ENCODE measurements at places on chromosomes 12 and 14. TPM values are rescaled to one million over a fixed set of nuclear protein-coding genes. Genes with fewer than 3 reads are reported as not detected.

GPX2 gene
- 0.62 TPM for polyA plus RNA-seq

- peak; percentile 48 for DNase-seq
Observed at GRCh38 chr14:100904307-100905087, 975 bp upstream of the RTL1 start.

CLEC7A gene
- polyA plus RNA-seq: 3.3 TPM

DNA sequence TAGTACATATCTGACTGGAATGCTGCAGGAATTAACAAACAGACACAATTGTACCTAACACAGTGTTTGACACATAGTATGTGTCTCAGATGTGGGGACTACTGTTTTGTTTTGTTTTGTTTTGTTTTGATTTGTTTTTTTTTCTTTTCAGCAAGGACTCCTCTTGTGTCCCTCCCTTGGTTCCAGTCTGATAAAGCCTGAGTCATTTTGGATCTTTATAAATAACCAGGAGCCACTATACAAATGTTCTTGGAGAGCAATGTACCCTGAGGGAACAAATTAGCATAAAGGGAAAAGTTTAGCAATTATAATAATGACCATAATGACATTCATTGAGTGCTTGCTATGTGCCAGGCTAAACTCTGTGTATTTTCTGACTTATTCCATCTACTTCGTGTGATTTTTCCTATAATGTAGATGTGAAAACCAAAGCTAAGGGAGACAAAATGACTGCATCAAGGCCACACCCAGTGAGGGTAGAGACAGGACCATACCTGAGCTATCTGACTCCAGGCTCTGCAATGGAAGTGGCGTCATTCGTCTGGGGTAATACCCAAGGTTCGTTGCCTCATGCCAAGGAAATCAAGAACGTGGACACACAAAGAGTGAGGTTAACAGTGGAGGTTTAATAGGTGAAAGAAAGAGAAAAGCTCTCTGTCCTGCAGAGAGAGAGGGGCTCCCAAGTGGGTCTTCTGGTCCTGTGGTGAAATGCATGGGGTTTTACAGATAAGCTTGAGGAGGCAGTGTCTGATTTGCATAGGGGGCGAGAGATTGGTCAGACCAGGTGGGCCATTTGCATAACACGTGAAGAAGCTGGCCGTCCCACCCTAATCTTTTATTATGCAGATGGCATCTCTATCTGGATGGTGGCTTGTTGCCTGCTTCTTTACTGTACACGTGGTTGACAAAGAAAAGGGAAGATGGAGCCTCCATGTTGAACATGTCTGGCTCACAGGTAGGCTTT, 285.5 kb upstream of the SFSWAP start:
- no peak for DNase-seq

DNA sequence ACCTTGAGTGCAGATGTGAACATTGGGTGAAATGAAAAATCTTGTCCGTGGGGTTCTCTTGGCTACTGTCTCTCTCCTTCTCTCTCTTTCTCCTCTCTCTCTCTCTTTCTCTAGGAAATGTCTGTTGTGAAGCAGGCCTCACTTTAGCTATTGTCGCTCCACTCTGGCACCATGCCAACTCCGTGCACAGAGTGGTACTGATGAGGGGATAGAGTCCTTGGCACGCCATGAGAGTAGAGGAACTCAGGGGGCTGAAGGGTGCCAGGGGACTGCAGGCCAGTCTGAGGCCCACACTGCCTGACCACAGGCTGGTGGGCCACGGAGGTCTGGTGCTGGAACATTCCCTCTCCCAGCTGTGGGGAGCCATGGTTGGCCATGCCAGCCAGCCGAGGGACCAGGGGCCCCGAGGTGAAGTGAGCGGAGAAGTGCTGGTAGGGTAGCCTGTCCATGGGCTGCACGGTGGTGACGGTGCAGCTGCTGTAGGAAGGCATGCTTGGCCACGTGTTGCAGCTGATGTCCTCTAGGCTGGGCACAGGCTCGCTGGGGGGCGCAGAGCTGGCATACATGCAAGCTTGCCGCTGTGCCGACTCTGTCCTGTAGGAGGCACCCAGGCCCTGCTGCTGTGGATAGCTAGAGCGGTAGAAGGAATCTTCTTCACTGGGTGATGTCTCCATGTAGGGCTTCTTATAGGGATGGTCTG, 50.4 kb downstream of the TBX5 start:
- DNase-seq: no peak

NGB gene
- not detected for polyA plus RNA-seq

DPF3 gene
- 2.0 TPM for polyA plus RNA-seq

INHBE gene
- 1.0 TPM for polyA plus RNA-seq

- DNase-seq: no peak
Observed at GRCh38 chr12:83893101-83893500, 1019.5 kb downstream of the SLC6A15 start.
